ENCODE measurements at places on chromosomes 13 and 19.
A peak's percentile ranks its signal among the peaks of the same experiment; 100 is the strongest.

- no peak for DNase-seq
Observed at GRCh38 chr13:43329702-43330101, 306.3 kb downstream of the DNAJC15 start.

GRCh38 chr13:20702915-20703779 is at the start of gene IL17D:
Gene IL17D, plus strand, starts transcription at chr13:20703699. Its CDS starts 303 bp downstream, at chr13:20704002.
- no peak for DNase-seq

DNA sequence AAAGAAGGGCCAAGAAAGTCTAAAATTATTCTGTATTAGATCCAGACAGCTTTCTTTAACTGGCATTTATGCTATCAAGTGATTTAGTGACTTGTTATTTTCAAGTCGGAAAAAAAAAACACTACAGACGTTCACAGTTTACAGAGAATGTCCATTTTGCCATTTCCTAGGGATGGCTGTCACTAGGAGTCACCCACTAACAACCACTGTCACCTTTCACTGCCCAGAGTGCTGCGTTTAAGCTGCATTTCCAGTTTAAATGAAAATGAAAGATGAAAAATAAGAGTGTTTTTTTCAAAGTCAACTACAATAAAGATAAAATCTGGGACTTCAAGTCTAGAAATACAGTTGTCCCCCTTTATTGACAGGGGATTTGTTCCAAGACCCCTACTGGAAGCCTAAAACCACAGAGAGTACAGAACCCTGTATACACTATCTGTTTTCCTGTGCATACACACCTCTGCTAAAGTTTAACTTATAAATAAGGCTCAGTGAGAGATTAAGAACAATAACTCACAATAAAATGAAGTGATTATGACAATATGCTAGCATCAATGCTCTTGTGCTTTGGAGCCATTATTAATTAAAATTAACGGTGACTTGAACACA is 112.5 kb downstream of the SACS start:
- DNase-seq = no peak

GRCh38 chr19:35264268-35265125 is 4.3 kb upstream of the USF2 start:
- DNase-seq = no peak

GRCh38 chr13:113665597-113666328 is 1.3 kb upstream of the GRK1 start:
- DNase-seq = no peak

DNA sequence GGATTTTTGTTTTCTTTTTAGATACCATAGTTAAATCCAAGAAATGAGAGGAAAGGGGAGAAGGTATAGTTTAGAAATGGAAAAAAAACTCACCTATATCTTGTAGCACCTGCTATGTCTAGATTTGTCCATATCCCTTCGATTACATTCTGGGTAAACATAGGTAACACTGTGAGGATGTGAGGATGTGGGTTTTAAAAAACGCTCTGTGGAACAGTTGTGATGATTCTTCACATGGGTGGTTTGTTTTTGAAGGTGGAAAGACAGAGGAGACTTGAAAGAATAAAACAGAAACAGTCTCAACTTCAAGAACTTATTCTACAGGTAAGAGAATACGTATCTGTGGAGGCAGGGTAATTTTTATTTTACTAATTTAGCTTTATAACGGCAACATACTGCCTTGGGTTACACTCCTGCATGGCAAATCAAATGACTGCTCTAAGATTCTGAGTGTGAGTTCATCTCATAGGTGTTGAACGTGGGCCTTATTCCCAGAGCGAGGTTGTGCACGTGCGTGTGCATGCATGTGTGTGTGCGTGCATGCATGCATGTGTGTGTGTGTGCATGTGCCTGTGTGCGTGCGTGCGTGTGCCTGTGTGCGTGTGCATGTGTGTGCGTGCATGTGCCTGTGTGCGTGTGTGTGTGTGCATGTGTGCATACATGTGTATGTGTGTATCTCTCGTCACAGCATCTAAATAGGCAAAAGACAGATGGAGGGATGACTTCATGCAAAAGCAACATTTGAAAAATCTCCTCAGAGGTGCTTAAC is 23.5 kb downstream of the ATP4B start:
- no peak for DNase-seq

- DNase-seq = peak; percentile 63
Observed at GRCh38 chr13:51342706-51343105, 3.2 kb downstream of the SERPINE3 start.

DNA sequence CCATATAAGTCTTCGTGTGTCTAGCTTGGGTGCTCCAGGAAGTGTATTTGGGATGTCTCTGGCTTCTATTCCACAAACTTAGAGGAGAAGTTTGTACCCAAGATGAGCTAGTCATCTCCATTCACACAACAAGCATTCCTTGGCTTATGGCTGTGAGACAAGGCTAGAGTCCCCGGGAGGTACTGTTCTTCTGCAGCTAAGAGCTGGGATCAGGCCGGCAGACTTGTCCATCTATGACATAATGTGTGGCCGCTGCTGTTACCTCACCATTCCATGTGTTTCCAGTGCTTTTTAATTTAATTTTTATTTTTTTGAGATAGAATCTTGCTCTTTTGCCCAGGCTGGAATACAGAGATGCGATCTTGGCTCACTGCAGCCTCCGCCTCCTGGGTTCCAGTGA is 20.7 kb downstream of the GATAD2A start:
- DNase-seq = no peak

GRCh38 chr19:56838024-56838908 is 2.3 kb downstream of the PEG3 start:
- DNase-seq = peak; percentile 51

DNA sequence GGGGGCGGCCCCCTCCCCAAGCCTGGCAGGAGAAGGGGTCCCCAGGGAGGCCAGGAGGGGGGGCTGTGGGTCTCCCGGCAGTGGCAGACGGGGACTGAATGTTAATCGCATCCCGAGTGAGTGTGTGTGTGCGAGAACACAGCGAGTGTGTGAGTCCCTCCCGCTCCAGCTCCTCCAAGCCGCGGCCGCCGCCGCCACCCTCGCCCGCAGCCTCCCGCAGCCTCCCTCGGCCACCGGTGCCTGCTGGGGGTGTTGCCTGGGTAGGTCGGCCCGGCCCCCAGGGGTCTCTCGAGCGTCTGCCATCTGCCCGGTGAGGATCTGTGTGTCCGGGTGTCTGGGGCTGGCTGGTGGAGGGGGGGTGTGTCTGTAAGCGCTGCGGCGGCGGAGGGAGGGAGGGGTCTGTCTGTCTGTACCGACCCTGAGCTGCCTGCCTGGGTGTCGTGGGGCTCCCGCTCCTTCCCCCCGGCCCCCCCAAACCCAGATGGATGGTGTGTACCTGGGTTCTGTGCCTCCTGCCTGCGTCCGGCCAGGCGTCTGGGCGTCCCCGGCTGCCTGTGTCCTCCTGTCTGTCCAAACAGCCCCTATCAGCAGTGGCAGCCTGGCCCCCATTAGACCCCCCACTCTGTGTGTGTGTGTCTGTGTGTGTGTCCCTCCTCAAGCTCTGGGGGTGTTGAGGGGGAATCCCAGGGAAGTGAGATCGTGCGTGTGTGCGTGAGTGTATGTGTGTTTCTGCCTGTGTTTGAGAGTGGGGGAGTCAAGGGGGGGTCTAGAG is at the start of gene GRIN2D:
GRIN2D (plus strand) TSS at position 110 of the 772 bp plus-strand sequence. CDS start 4,725 bp downstream, outside the sequence.
- peak; percentile 51 for DNase-seq
